Esophagus muscularis mucosa (tissue), 4 donors: ENCODE measurements at places on chromosomes 7 and 10. TPM values are rescaled to one million over a fixed set of nuclear protein-coding genes. Genes with fewer than 3 reads are reported as not detected.

Gene TMEM196
- total RNA-seq, result not detected

GRCh38 chr7:77569514-77570232 is 32.6 kb downstream of the PTPN12 start:
- no peak for DNase-seq

DNA sequence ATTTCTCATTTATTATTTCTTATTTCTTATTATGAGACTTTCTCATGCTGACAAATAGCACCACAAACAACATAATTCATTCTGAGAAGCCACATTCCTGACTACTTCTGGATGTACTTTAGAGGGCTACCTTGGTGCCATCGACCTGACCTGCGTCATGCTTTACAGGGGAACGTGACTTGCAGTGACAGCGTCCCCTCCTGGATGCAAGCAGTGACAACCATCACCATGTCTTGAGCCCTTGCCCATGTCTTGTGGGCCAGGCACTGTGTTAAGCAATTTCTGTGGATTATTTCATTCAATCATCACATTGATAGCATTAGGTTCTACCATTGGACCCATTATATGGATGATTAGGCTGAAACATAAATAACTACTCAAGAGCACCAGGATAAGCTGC is 137.0 kb downstream of the ANK3 start:
- DNase-seq, result no peak

- DNase-seq, result no peak
These were observed 72.8 kb downstream of the ST8SIA6 start for GRCh38 chr10:17381502-17382142.

DNA sequence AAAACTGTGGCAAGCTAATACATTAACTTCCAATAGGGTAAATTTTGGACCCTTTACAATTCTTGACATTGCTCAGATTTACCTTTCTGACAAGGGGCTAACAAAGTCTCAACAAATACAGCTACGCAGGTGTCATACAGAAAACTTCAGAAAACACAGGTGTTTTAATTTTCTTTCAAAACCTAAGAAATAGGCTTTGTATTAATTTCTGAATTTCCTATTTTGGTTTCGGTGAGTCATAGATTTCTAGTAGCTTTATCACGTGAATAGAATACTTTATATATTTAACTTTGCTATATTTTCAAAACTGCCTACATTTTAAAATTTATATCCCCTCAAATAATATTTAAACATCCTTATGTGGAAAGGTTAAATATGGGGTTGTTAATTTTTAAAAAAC is 215.3 kb downstream of the DGKB start:
- DNase-seq, result no peak
